RWPE2 (cell line): ENCODE measurements at places on chromosomes 12 and 14.

DNA sequence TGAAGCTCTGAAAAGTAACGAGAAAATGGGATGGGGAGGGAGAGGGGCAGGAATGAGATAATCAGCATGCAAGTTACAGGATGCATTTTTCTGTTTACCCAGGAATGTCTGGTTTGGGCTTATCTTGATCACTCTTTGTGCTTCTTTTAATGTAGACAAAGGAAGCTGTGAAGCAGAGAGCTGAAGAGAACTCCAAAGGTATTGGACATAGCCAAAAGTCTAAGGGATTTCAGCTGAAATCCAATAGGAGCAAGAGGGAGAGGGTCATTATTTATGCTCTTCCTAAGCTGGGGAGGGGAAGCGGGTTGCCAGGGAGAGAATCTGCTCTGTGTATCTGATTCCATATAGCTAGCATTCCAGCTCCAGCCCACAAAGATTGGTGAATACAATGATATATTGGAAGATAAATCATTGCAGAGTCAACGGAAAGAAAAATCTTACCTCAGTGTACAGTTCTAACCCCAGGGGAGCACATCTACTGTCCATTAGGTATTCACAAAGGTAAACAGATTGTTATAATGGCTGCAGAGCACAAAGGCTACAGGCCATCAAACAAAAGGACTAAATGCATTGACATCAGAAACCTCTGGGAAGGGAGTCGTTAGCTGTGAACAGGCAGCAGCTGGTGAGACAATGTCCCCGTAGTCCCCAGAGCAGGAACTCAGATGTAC, 61.0 kb upstream of the PELI2 start:
- no peak for DNase-seq

DNA sequence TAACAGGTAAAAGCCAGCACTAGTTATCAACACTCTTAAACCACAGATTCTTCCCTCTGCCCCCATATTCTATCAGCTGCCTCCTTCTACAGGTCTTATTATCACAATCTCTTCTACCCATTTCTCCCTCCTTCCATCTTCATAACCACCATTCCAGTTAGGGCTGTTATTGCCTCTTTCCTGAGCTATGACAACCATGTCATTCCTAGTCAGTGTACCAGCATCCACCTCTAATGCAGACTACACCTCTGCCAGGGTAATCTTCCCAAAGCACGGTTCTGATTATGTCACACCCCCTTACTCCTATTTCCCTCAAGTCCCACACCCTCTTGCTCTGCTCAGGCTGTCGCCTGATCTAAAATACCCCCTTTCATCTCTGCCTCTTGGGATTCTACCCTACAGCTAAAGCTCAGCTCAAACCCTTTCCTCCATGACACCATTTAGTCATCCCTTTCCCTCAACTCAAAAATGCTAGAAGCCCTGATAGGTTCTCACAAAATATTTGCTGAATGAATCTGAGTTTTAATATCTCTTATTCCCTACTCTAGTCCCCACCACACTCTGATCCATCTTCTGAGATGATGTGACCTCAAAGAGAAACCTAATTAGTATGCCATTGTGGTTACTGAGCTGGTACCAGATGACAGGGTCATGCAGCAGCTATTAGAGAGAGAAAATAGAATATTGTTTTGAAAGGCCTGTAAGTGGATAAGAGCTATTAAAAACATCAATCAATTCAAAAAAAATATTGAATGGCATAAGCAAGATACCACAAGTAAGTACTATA, 11.7 kb downstream of the RACGAP1 start:
- DNase-seq = no peak

DNA sequence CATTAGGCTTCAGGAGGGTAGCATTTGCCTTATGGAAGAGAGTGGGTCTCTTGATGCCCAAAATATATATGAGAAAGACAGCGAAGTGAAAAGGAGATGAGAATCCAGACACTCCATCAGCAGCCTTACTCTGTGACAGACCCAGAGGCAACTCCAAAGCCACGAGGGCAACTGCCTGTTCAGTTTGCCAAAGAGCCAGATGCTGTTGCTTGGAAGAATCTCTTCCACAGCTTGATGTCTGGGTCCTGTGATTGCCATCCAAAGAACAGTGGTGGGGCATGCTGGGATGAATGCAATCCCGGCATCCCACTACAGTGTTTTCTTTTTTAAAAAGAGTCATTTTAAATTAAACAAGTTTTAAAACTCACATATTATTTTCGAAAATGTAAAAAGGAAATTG, 10.9 kb upstream of the OTX2 start:
- no peak for DNase-seq

DNA sequence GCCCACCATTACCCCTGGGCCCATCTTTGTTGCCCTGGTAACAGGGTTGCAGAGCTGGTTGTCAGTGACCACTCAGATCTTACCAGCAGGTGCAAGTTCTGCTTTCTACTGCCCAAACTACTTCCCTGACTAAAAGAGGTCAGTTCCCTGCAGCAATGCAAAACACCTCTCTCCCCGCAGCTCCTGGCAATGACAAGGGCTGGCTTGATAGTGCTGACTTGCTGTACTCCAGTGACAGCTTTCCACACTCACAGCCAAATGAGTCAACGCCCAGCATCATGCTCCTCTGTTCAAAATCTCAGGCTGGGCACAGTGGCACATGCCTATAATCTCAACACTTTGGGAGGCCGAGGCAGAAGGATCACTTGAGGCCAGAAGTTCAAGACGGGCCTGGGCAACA, 90.6 kb downstream of the CIT start:
- no peak for DNase-seq

- no peak for DNase-seq
These were observed 22.9 kb downstream of the NDUFA12 start for GRCh38 chr12:94980577-94980976.

DNA sequence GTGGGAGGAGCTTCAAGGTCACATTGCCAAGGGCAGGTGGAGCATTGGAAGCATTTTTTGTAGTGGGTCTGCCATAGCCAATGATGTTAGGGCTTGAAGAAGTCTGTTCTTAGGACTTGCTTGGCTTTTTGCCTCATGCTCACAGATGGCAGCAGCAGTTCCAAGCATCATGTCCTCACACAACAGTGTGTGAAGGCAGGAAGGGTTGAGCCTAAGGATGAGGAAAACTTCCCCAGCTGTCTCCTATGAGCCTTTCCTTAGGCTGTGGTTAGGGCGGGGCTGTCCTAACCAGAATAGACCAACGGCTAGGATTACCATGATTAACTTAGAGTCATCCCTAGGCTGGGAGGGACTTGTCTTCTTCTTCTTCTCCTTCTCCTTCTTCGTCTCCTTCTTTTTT, 76.2 kb upstream of the KCNA1 start:
- DNase-seq = no peak

DNA sequence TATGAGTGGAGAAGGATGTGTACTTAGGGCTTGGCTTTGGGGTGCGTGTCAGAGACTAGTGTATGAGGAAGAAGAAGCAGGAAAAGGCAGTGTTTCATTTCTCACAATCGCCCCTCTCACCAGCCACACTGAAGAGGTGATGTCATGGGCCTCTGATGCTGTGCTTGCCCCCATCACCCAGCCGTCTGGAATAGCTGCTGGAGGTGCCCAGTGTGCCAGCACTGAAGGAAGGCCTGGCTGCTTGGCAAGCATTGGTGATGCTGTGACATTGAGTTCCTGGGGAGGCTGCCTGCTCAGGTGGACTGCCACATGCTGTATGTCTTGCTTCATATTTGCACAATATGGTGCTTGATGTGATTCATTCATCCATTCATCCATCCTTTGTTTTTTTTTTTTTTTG, 56.2 kb downstream of the CRADD start:
- DNase-seq = no peak

DNA sequence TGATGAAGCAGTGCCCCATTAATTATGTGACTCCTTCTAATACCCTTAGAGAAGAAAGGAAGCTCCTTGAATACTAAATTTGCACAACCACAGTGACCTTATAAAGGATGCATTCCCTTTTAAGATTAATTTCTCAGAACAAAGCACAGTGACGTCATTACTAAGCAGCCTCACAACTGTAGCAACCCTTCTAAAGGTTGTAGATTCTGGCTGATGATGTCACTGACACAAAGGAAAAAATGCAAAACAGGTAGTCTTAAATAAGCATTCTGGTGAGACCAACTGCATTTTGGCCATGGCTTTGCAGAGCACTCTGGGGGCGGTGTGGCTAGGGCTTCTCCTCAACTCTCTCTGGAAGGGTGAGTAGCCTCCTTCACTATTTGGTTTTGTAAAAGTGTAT, 38.4 kb upstream of the OR4E1 start:
- no peak for DNase-seq

GRCh38 chr12:27429606-27430005, 16.9 kb upstream of the SMCO2 start:
- DNase-seq = no peak

DNA sequence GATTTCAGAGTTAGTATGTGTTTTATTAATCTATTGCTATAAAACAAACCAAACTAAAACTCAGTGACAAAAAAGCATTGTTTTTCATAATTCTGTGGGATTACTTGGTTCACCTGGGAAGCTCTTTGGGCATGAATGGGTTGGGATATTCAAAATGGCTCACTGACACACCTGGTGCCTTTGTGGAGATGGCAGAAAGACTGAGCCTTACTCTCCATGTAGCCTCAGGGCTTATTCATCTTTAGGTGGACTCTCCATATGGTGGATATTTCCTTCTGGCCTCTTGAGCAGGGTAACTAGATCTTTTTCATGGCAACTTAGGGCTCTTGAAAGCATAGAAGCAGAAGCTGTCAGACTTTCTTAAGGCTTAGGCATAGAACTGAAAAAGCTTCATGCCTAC, 1102.8 kb upstream of the SEL1L start:
- no peak for DNase-seq

- DNase-seq = no peak
These were observed 416.5 kb downstream of the NELL2 start for GRCh38 chr12:44459569-44459968.

DNA sequence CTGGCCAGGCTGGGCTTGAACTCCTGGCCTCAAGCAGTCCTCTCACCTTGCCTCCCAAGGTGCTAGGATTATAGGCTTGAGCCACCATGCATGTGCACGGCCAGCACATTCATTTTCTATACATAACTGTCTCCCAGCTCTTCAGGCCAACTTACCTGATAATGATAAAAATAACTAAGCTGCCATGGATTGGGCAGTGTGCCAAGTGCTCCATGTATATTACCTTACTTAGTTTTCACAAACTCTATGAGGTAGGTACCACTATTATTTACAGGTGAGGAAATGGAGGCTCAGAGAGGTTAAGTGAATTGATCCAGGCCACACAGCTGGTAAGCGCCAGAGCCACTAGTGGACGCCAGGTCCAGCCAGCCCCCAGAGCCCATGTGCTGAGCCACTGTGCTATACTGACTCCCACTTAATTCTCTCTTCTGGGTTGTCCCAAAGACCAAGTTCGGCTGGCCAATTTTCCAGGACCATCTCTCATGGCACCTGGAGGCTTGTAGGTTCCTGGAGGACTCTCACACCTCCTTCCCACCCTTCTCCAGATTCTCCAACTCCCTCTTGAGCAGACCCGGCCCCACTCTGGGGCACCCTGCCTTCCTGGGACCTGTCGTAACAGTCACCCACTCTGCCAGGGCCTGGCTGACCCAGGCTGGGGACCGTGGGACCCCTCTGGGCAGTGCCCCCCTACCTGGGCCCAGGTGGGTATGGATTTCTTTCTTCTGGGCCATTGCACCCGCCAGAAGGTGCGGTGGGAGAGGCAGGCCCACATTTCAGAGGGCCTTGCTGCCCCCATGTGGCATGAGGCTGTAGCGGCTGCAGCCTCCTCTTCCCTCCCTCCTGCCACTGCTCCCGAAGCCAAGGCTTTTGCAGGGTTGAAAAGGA, 30.2 kb upstream of the CIPC start:
- no peak for DNase-seq

DNA sequence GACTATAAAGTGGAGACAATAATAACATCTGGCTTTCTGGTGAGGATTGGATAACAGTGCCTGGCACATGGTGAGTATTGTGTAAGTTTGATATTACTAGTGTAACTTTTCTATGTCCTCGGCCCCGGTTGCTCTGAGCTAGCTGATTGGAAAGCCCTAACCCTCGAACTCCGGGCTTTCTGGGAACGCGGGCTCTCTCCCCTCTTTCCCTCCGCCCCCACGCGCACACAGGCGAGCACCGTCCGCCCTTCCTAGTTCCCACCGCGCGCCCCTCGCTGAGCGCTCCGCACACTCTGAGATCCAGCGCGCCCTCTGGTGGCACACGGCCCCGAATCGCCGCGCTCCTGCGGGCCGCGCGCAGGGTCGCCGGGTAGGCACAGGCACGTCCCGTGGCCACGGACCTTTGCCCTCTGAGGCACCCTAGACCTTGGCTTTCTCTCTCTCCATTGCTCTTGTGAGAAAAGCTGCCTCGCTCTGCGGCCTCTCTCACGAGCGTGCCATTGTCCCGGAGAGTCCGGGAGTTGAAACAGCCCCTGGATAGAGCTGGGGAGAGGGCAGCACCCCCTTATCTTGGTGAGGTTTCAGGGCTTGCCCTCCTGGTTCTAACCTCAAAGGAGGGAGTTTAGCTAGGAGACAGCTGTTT, 23.2 kb upstream of the ESRRB start:
- no peak for DNase-seq

GRCh38 chr12:126337556-126338441, 1272.6 kb downstream of the AACS start:
- no peak for DNase-seq

DNA sequence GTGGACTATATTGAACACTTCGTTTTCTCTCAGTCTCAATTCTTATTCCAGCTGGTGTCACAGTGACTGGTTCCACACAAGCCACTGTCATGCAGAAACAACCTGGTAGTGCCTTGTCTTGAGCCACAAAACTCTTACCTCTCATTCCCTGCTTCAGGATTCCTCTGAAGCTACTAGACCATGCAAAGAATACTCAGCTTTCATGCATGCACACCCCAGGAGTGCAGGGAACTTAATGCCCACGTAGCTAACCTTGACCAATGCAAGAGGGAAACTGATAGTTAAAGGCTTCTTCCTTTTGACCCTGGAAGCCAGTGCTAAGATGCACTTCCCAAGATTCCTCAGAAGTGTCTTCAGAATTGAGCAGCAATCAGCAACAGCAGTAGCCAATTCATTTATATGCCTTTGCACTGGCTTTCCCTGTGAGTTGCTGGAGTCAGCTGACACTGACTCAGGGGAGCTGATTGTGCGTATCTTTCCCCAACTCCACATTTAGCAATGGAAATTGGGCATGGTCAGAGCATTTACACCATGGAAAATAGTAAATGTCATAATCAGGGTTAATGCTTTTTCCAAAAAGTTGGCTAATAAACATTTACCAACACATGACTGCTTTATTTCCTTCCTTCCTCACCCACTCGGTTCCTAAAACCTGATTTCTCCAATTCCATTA, 113.6 kb upstream of the SLC35F4 start:
- DNase-seq = no peak

- DNase-seq = no peak
These were observed 9.1 kb upstream of the DPF3 start for GRCh38 chr14:72902801-72903530.

DNA sequence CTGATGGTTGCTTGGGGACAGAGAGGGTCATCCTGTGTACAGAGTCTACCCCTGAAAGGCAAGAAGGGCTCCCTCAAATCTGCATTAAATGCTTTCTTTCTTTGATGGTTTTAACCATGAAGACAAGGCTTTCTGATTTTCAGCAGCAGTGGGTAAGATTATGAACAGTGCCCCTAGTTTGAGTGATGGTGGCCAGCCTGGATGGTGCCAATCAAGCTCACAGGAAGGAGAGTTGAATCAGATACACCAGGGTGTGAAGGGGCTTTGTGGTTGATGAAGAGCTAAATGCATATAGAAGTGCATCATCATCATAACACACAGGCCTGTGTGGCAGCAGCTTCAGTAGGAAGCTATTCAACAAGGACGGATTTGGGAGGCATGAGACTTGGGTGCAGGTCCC, 5.7 kb downstream of the KRT85 start:
- DNase-seq = no peak

- DNase-seq = no peak
These were observed 7.8 kb upstream of the CACNA2D4 start for GRCh38 chr12:1926251-1926657.

GRCh38 chr14:97253756-97254155, 456.6 kb downstream of the VRK1 start:
- no peak for DNase-seq
